Activated CD4-positive, CD25-positive, alpha-beta regulatory T cell treated with anti-CD3 and anti-CD28 coated beads, Interleukin-2, amount 50 U/mL, for 16 hours (primary cell): ENCODE measurements at places on chromosomes 1 and 21.

DNA sequence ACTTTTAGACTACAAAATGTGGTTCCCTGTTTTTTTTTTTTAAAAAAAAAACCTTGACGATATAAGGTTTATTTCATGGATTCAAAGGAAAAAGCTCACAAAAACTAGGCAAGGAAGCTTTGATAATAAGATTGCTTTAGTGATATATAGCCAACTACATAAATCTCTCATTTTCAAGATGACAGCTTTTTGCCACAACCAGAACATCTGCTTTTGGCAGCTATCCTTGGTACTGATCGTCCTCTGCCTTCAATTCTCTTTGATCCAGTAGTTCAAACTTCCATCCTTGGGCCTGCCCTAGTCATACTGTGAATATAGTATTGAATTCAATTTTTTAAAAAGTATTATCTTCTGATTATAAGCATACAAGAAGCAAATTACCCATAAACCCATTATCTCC lies 72.9 kb upstream of the CD53 start:
- no peak for DNase-seq

GRCh38 chr1:22142315-22143064 lies 407 bp downstream of the WNT4 start:
- no peak for DNase-seq

DNA sequence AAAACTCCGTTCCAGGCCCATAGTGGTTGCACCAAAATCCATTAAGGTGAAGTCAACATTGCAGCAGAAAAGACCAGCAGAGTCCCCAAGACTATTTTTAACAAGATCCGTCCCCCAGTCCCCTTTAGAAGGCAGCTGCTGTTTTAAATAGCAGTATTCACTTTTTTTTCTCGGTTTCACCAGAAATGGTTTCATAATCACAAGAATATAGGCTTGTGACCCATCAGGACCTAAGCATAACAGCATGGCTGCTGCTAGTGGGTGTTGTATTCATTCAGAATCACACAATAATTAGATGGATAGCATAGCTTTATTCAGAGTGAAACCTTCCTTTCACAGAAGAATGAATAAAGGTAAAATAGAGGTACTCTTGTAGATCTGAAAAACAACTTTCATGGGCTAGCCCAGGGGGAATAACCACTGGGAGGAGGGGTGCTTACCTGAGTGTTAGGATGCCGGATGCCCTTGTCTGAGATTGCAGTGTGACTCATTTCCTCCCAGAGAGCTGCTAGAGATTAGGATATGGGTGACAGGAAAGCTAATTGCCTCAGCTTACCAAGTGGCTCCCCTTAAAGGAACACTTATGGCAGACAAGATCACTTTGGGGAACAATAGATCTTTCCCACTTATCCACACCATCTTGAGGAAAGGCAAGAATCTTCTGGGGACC lies 35.0 kb downstream of the ACKR1 start:
- no peak for DNase-seq

DNA sequence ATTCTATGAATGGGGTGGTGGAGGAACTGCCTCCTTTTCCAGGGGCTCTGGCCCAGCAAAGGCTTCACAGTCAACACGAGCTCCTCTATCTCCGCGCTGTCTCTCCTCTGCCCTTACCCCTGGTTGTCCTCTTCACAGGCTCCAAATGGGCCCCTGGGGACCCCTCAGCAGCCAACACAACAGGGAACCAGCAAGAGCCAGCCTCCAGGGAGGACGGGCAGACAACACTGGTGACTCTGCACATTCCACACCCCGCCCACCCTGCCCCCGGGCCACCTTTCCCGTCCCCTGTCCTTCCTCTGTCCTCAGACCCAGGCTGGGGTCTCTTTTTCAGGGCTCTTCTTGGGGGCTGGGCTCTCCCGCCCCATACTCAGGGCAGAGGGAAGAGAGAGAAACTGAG lies 17.5 kb upstream of the ETV3 start:
- DNase-seq = no peak

DNA sequence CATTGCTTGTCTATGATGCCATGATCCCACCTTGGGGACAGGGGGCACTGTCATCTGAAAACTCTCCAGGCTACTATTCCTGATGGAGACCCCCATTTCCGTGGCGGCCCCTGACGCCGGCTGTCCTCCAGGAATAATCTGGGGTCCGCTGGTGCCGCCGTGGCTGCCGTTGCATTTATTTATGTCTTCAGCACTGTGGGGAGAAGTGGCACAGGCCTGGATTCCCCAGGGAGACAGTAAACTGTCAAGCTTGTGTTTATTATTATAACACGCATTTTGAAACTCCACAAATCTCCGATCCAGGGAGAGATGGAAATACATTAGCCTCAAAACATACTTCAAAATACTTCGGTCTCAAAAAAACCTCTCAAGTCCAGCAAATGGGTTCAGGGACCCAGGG lies 126.9 kb upstream of the C1orf174 start:
- no peak for DNase-seq

- DNase-seq = no peak
Observed at GRCh38 chr1:53737648-53738204, 1.2 kb downstream of the GLIS1 start.

- DNase-seq = no peak
Observed at GRCh38 chr1:46690931-46691421, 19.3 kb downstream of the TEX38 start.

DNA sequence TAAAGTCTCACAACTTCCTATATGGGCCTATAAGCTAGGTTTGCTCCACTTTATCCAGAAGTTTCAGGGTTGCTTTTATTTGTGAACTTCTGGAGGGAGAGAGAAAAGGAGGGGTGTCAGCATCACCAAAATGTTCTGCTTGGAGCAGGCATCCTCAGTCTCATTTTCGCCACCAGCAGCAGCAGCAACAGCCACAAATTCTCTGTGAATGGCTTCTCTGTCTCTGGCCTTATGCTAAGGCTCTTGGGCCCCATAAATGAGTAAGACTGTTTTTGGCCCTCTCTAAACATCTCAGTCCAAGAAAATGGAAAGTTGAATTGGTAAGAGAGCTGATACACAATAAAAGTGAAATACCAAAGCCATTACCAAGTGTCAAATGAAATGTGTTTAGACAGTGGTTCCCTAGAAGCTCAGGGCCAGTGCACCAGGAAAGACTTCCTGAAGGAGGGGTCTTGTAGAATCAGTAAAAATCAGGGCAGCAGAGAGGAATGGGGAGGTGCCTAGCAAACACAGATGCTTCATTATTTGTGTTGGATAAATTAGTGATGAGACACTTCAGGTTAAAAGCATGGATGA lies 53.0 kb upstream of the SPATA6 start:
- no peak for DNase-seq

- DNase-seq = no peak
Observed at GRCh38 chr1:109478806-109479205, 4.9 kb upstream of the ATXN7L2 start.

- DNase-seq = no peak
Observed at GRCh38 chr1:154495496-154496273, 6.3 kb upstream of the TDRD10 start.

DNA sequence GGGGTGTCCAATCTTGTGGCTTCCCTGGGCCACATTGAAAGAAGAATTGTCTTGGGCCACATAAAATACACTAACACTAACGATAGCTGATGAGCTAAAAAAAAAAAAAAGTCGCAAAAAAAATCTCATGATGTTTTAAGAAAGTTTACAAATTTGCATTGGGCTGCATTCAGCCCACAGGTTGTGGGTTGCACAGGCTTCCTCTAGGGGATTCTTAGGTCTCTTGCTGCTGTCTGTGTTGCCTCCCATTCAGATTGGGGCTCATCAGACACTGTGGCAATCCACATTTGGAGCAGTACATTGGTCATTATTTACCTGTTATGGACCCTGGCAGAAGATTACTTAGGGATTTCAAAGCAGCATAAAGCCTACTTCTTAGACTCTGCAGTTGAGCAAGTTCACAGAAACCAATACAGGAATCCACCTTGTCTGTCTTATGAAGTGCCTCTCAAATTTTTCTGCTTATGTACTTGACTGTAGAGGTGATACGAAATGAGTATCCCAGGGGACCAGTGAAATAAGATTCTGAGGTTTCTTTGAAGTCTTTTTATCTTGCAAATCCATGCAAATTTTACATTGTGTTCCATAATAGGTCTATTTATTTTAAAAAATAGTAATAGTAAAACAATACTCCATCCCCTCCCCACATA lies 205.5 kb downstream of the RPS6KC1 start:
- no peak for DNase-seq

- DNase-seq = no peak
Observed at GRCh38 chr1:44523593-44524591, 118.8 kb downstream of the RNF220 start.

GRCh38 chr1:156430866-156431265 lies 61.9 kb downstream of the RHBG start:
- DNase-seq = no peak

GRCh38 chr1:186218654-186219352 lies 156.2 kb downstream of the TPR start:
- no peak for DNase-seq

DNA sequence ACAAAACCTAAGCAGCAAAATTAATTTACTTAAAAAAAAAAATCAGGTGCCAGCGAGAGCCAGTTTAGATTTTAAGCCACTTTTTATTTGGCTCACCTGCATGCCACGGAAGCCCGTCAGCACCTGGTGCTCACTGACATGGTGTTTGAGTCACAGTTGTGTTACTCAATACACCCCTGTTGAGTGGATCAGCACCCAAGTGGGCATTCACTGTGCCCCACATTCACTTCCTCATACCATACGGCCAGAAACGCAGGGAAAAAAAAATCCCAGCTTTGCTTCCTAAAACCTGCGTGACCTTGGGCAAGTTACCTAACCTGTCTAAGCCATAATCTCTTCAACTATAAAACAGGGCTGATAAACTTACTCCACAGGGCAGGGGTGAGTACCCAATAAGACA lies 42.8 kb upstream of the SIM2 start:
- DNase-seq = no peak

GRCh38 chr1:117389284-117389683 lies 22.0 kb downstream of the MAN1A2 start:
- DNase-seq = no peak

GRCh38 chr1:3630914-3631313 lies 6.1 kb downstream of the TPRG1L start:
- no peak for DNase-seq
